ENCODE measurements at places on chromosomes 6 and 20.

GRCh38 chr20:53848304-53848703 is 222.1 kb downstream of the BCAS1 start:
- DNase-seq: no peak

DNA sequence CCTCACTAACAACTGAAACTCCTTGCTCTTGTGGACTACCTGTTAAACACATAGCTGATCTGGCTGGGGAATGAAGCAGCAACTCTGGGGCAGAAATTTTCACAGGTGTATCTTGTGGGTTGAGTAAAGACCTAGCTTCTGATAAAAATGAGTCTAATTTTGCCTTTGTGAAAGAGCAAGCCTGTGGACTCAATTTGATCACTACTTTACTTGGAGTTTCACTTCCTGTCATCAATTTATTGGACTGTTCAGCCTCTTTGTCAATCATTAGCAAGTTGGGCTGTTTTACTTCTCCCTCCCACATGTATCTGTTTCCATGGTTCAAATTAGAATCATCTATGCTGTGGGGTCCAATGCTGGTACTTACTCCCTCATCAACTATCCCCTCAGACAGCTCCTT is 29.6 kb upstream of the CRIP3 start:
- DNase-seq: peak; percentile 46

DNA sequence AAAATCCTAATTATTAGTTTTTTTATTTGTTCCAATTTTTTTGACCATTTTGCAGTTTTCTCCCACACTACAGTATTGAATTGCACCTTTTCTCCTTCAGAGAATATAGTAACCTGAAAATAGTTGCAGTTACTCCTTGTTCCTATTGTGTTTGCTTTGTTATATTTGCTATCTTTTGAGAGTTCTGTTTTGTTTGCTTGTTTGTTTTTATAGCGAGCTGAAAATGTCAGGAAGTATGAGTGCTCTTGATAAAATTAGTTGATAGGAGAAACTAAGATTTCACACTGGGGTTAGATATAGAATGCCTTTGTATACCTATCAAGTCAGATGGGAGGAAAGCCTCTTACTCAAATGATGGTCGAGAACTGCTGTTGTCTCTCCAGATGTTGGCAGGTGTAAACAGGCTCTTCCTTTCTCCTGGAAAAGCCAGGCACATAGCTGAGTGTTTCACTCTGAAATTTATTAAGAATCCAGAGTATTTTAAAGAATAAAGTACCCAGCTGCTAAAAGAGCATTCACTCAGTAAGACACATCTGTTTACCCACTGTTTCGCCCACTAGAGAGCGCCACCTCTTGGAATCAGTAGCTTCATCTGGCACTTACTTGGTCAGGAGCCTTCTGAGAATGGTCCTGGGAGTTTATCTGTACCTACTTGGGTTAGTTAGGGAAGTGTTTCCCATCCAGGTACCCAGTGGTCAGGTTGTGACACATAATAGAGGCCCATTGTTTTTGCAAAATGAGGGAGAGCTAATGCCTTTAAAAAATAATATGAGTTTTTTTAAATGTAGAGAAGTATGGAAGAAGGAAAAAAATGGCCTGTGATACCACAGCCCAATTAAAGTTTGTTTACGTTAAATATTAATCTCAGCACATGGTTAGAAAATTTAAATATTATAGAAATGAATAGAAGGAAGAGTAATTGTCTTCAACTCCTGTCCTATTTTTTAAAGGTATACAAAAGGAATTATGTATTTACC is 11.2 kb downstream of the NT5DC1 start:
- DNase-seq: no peak

- no peak for DNase-seq
Measured at GRCh38 chr6:72733045-72733444, 111.2 kb downstream of the KCNQ5 start.

DNA sequence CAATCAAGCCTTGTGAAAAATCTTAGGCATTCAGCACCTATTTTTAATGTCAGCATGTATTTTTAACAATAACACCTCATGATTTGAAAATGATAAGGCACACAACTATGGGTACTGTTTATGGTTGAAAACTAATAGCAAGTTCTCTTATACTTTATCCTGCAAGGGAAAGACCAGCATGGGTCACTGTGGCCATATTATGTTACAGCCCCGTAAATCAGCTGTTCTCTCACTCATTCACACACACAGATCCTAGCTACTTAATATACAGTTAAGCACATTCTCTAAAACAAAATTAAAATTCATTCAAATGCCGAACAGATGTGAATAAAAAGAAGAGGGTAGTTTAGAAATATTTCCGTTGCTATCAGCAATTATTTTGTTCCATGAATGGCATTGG is 224.4 kb downstream of the OGFRL1 start:
- no peak for DNase-seq

GRCh38 chr20:63060057-63060991 is 53.6 kb upstream of the BHLHE23 start:
- DNase-seq: no peak

DNA sequence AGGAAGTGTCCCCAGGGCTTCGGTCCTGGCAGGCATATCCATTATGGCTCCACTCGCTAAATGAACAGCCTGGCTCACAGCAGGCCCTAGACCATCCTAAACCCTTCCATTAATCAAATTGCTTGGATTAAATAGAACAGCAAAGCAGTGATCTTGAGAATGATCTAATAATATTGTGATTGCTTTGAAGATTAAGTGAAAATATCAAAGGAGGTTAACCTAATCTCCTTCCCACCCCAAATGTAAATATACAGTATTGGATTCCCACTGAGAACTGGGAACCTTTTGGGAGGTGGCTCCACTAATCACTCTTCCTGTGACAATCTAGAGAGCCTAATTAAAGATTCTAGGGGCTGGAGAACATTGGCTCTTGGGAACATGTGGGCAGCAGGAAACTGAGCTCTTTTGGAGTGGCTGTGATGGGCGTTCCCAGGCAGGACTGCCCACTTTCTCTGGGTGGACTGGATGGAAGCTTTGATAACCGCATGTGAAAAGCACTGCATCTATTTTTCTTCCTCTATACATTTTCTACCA is 68.3 kb upstream of the FRMD1 start:
- no peak for DNase-seq

- no peak for DNase-seq
Measured at GRCh38 chr6:67047996-67048395, 1341.0 kb upstream of the EYS start.

GRCh38 chr6:6246544-6246943 is 73.9 kb downstream of the F13A1 start:
- DNase-seq: no peak

DNA sequence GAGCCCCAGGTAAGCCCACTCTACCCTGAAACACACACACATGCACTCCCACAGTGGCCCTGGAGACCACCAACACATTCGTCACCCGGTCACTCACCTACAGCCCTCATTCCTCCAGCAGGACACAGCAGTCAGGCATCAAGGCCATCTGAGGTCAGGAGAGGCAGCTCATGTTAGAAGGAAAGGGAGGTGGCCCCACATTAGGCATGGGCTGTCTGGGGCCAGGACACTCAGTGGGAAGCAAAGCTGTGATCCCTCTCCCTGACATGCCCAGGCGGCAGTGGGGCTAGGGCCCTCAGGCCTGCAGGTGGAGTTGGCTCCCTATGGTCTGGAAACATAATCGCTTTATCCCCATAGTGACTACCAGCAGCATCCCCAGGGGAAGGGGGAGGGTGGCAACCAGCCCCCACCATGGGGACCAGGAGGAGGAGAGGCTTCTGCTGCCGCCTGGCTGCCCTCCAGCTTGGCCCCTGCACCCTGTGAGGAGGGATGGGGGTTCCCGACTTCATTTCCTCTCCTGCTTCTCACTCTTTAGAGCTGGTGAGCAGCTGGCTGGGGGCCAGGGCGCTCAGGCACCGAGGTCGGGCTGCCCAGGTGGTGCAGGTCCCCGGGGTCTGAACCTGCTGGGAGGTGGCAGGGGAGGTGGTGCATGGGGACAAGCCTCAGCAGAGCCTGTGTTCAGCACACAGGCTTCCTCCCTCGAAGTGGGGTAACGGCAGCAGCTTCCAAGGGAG is 76.6 kb upstream of the CST7 start:
- DNase-seq: no peak

DNA sequence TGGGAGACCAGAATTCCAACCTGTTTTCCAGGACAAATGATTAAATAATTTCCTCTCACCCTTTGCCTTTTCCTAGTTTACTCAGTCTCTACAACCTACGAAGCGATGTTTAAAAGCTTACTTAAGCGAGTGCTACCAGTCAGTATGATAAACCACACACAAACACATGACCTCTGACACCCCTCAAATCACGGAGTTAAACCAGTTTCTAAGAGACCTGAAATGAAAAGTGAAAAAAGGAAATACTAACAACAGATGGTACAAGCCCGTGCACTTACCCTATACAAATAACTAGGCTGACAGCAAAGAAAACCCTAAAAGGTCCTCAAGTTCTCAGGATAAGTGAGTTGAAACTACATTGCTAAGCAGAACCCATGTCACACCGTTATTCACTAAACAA is 7.7 kb downstream of the TNFRSF21 start:
- DNase-seq: peak; percentile 48

DNA sequence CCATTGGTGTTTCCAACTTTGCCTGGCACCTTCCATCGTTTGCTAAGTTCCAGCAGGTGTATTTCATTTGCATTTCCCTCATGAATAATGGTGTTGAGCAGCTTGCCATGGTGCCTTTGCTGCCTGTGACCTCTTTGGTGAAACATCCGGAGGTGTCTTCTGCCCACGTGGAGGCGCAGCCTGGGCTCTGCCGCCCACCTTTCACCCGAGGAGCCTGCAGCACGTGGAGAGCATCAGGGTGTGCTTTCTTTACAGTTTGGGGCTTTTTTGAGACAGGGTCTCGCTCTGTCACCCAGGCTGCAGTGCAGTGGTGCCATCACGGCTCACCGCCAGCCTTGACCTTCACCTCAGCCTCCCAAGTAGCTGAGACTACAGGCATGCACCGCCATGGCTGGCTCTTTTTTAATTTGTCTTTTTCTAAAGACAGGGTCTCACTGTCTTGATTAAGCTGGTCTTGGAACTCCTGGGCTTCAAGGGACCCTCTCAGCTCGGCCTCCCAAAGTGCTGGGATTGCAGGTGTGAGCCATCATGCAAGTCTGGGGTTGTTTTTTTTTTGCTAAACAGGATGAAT is 3.0 kb upstream of the ADRM1 start:
- DNase-seq: no peak

GRCh38 chr6:103000688-103001087 is 1607.2 kb downstream of the GRIK2 start:
- no peak for DNase-seq
